ENCODE measurements at places on chromosomes 3 and 15.

- DNase-seq = no peak
These were observed 160.2 kb upstream of the TBL1XR1 start for GRCh38 chr3:177357352-177358090.

- DNase-seq = peak; percentile 18
These were observed 53.1 kb downstream of the CACNA2D2 start for GRCh38 chr3:50450209-50450921.

DNA sequence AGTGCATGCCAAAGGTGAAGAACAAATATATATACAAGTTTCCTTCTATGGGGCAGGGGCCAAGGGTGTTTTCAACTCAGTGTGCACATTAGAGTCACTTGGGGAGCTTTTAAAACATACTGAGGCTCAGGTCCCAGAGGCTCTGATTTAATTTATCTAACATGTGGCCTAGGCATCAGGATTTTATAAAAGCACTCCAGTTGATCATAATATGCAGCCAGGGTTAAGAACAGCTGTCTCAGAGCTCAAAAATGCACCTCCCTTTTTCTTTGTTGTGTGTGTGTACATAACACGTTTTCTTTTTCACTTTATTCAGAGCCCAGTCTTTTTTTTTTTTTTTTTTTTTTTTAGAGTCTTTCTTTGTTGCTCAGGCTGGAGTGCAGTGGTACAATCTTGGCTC lies 57.9 kb upstream of the SETD2 start:
- DNase-seq = no peak

GRCh38 chr3:148643389-148643840 lies 54.3 kb upstream of the AGTR1 start:
- no peak for DNase-seq

DNA sequence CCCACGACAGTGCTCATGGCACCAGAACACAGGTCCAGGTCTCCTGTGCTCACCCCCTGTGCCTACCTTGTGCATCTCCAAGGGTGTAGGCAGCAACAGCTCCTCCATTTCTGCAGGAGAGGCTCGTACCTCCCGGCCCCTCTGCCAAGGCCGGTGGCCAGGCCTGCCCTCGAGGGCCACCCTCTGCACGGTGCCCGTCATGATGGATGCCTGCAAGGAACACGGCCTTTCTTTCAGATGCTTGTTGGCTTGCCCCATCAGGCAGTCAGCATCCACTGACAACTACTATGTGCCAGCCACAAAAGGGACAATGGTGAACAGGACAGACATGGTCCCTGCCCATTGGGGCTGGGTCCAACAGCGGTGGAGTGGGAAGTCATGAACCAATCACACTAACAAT lies 43.8 kb downstream of the GRIP2 start:
- no peak for DNase-seq

DNA sequence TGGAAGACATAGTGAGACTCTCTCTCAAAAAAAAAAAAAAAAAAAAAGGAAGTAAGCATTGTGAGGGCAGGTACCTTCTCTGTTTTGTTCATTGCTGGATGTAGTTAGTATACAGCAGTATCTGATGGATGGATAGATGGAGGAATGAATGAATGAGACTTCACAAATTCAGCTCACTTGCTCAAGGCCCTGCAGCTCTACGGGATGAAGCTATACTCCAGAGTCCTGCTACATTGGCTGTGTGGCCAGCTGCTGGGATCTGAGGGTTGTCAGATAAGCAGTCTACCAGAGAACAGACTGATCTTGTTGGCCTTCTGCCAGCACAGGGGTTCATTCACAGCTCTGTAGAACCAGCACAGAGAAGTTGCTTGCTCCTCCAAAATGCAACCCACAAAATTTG lies 35.0 kb downstream of the MLH1 start:
- DNase-seq = no peak

GRCh38 chr3:164940745-164941144 lies 137.6 kb downstream of the SI start:
- DNase-seq = no peak

GRCh38 chr3:75192146-75192616 lies 471.9 kb upstream of the FRG2C start:
- DNase-seq = peak; percentile 9

GRCh38 chr3:197435426-197435825 lies 120.3 kb downstream of the BDH1 start:
- DNase-seq = no peak

DNA sequence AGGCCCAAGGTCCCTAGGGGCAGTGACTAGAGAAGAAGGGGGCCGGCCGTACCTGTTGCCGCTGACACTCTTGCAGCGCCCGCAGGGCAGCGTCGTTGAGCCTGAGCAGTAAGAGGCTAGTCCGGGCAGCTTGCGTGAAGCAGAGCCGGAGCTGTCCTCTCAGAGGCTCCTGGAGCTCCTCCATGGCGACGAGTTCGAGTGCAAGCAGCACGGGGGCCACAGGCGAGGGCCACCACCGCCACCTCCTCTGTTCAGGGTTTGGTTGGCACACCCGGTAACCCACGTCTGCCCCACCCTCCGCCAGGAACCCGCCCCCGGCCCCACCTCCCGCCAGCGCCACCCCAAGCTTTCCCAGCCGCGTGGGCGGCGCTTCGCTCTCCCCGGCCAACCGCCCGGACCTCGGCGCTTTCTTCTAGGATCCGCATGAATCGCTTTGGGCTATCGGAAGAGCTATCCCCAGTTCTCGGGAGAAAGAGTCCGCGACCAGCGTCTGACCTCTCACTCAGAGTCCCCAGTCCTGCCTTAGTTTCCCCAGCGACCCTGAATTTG lies at the start of gene ELL3:
Gene ELL3 (minus strand): TSS at position 249 of the 549 bp plus-strand sequence. CDS start 65 bp downstream, at position 184.
- DNase-seq = peak; percentile 65

DNA sequence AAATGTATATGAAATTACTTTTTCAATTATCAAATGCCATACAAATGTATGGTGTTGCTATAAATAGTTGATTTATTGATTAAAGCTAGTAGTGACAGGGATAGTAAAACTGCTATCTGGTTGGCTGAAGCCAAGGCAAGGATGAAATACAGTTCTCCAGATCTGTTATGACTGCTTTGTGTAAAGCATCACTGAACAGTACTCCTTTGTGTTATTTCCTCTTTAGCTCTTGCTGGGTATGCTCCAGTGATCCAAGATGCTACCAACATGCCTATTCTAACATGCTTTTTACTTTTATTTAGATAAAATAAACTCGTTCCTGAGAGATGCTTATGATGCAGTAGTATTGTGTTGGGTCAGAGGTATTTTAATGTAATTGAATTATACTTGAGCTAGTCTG lies 12.4 kb upstream of the UBR1 start:
- no peak for DNase-seq
